Cardiac atrium fibroblast (primary cell): ENCODE measurements at places on chromosomes 3 and 15. TPM values are rescaled to one million over a fixed set of nuclear protein-coding genes. Genes with fewer than 3 reads are reported as not detected.

Gene ACOX2
- total RNA-seq = 9.9 and 12.0 TPM in 2 replicates

Gene FGF12
- 2.6 TPM in 1 of 2 replicates, not detected in the other for total RNA-seq

Gene CPNE4
- not detected in 2 replicates for total RNA-seq

Gene FRMD5
- 0.54 and 0.81 TPM in 2 replicates for total RNA-seq

Gene EFHB
- 0.54 TPM in 1 of 2 replicates, not detected in the other for total RNA-seq

Gene MYRIP
- 0.54 and 0.65 TPM in 2 replicates for total RNA-seq

Gene ITGA11
- 20.6 and 30.9 TPM in 2 replicates for total RNA-seq

Gene USP50
- total RNA-seq = 1.6 TPM in 1 of 2 replicates, not detected in the other

Gene AHSG
- total RNA-seq = not detected in 2 replicates
